Motor neuron (in vitro differentiated cells): ENCODE measurements at places on chromosomes 1 and 21.

DNA sequence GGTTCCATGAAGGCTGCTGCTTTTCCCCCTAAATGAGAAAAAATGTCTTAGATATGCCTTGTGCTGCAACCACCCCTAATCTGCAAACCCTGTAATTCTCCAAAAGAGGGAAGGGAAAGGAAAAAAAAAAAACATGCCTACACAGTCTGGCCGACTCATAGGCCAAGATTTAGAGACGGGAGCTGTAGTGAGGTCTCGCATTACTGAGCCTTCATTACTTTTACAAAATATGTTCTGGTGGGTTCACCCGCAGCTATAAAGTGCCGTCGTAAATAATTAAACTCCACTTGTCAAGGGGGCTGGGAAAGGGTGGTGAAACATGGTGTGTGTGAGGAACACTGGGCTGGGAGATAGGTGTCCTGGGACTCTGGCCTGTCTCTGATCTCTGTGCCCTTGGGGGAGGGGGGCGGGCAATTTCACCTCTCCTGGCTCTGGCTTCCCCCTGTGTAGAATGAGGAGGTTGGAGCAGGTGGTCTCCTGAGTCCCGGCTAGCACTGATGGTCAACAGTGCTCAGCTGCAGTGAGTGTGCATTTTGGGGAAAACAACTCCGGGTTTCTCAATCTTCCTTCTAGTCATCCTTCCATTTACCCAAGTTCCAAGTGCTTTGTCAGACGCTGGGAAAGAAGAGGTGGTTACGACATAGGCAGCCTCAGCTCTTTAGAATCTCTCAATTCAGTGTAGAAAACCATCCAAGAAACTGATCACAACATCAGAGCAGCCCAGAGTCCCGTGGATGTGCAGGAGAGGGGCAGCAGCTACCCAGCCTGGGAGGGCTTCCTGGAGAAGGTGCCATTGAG, 82.3 kb downstream of the ACTL8 start:
- ATAC-seq: no peak

- no peak for ATAC-seq
Observed at GRCh38 chr1:161932668-161933067, 91.0 kb downstream of the OLFML2B start.

DNA sequence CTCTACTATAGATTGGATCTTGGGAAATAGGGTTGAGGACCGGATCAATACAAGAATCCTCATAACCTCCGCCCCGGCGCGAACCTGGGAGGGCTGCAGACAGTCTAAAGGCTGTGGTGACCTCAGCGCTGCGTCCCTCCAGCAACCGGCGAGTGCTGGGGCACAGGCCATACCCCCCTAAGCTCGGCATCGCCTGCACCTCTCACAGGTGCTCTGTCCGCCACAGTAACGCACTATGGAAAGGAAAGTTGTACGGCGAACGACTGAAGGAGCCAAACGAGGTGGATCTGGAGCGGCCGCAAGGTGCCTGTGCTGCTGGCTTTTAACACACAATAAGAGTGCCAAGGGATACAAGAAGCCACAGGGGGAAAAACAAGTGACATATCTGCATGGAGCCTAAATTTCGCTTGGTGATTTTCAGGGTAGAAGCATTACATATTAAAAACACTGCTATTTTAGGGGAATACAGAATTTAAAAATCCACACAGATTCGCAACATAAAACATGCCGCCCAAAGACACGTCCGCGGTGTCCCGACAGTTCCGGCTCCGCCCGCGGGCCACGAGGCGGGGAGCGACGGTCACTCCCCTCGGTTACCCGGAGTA, 1.4 kb upstream of the RBM15 start:
- no peak for ATAC-seq

DNA sequence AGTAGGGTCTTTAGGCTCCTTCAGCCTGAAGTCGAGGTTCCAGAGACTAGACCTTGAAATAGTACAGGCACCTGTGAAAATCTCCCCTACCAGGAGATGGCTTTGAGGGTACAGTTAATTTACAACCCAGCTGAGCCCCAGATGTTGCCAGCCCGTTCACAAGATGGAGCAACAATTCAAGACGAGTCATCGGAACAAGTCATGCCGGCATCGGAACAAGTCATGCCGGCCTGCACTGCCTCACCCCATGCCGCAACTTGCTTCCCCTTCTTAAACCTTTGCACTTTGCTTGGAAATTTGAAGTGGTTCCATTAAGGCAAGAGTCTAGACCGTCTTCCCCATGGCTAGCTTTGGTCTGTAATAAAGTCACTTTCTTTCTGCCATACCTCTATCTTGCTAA, 16.0 kb downstream of the HHAT start:
- no peak for ATAC-seq

DNA sequence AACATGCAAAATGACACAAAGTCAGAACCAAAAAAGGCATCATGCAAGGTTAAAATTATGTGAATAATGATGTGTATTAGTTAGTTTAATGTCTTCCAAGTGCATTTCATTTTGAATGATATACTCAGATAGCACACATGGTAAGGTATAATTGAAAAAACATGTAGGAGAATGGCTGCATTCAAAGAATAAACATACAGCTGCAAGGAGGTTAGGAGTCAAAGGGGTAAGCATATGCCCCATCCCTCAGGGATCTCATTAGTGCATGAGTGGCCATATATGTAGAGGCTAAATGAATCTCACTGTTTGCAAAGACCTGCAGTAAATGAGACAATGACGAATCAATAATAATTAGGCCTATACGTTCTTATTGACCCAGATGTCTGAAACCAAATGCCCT, 179.7 kb upstream of the HOOK1 start:
- ATAC-seq: peak; percentile 52

GRCh38 chr1:7539769-7540175, 231.3 kb upstream of the VAMP3 start:
- no peak for ATAC-seq

- no peak for ATAC-seq
Observed at GRCh38 chr1:57294177-57294576, 129.7 kb downstream of the DAB1 start.

DNA sequence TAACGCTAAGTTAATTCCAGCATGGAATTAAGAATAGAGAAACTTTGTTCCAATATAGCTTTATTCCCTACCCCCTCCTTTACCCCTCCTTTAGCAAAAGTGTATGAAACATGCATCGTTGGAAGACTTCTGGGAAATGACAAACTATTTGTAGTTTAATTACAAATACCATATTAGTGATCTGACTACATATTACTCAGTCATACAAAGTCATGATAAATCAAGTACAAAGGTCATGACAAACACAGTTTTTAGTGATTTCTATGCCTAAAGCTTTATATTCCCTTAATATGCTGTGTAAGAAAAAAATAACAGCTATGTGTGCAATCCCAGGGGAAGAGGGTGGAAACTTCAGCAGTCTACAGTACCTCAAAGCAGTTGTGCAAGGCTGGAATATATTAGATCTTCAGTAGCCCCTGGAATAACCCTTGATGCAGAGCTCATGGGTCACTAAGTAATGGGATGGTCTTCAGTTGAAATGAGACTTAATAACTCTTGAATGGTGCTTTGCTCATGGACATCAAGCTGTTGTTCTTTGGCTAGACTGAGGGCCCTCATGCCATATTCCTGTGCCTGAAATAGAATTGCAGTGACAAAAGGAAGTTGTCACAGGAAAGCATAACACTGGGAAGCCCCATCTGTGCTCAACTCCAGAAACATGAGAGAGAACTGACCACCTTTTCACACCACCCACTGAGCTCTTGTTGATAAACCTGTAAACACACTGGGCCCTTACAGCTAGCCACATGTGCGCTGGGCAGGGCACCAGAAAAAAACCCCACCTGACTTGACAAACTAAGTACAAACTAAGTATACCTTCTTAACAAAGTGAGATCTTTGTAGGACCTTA, 25.3 kb downstream of the ZMYND12 start:
- no peak for ATAC-seq

DNA sequence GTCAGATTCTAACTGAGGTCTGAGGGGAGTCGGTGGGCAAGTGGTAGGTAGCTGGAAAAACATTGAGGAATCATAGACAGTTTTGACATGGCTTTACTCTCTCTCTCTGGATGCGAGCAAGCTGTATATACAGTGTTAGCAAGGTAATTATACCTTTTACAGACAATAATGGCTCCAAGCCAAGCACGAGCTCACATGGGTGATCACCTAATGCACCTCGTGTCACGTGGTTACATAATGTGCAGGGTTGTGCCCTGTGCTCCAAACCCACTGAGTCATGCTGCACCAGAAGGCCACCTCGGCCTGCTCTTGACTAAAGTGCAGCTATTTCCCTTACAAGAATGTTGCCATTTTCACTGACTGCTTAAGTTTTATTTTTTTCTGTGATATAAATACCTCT, 7.6 kb upstream of the CLCA2 start:
- ATAC-seq: no peak

DNA sequence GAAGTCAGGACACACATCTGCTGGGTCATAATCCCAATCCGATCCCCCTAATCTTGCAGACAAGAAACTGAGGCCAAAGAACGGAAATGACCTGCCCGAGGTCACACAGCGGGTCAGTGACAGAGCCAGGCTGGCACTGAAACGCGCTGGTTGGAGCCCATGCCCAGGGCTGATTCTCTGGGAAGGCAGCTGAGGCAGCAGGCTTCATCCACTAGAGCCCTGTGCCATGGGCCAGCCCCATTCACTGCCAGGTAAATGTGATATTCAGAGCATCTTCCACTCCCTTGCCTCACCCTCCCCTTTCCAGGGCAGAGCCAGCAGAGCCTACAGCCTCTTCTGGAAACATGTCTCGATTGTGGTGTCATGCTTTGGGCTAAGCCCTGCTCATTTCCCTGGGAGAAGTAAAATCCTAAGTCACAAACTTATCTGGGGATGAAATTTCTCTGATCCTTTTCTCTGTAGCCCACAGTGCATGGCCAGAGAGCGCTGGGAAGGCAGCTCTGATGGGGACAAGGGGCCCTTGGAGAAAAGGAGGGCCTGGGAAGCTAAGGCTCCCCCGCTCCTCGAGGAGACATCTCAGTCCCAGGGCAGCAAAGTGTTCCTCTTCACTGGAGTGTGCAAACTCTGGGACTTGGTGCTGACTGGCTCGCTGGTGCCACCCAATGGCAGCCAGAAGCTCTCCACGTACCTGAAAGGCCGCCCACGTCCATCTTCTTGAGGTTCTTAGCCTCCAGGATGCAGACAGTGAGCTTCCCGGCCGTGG, 110.4 kb downstream of the SYT2 start:
- peak; percentile 61 for ATAC-seq

DNA sequence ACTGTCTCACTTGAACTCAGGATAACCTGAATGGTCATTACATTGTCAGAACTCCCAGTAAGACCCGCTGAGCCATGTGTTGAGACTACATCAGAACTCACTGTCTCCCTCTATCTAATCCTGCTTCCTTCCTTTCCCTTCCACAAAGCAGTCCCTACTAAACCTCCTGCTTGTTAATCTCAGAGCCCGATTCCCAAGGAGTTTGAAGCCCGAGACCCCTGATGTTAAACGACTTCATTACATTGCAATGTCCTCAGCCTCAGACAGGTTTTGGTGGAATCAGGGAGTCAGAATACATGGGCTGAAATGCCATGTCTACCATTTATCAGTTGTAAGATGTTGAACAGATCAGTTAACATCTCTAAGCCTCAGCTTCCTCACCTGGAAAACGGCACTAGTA, 682.4 kb downstream of the ADGRL2 start:
- no peak for ATAC-seq

DNA sequence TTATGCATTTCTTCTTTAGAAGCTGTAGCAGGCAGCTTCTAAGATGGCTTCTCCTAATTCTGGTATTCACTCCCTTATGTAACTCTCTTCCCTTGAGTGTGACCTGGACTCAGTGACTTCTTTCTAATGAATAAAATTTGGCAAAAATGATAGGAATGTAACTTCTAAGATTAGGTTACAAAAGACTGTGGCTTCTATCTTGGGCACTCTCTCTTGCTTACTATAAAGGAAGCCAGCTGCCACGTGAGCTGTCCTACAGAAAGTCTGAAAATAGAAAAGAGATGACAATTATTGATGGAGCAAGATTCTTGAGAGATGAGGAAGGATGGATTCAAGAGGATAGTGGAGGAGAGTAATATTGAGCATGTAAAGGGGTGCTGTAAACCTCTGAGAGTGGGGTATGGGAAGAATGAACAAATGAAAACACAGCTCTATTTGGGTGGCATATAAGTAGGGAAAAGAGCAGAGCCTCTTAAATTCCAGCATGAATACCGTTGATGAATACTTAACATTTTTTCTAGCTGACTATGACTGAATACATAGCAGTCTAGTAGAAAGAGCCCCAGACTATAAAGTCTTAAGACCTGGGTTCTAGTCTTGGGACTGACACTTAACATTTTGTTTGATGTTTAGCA, 5.5 kb downstream of the TSEN15 start:
- peak; percentile 36 for ATAC-seq
